ENCODE measurements at places on chromosomes 13 and 19. TPM values are rescaled to one million over a fixed set of nuclear protein-coding genes. Genes with fewer than 3 reads are reported as not detected.
A peak's percentile ranks its signal among the peaks of the same experiment; 100 is the strongest.

DNA sequence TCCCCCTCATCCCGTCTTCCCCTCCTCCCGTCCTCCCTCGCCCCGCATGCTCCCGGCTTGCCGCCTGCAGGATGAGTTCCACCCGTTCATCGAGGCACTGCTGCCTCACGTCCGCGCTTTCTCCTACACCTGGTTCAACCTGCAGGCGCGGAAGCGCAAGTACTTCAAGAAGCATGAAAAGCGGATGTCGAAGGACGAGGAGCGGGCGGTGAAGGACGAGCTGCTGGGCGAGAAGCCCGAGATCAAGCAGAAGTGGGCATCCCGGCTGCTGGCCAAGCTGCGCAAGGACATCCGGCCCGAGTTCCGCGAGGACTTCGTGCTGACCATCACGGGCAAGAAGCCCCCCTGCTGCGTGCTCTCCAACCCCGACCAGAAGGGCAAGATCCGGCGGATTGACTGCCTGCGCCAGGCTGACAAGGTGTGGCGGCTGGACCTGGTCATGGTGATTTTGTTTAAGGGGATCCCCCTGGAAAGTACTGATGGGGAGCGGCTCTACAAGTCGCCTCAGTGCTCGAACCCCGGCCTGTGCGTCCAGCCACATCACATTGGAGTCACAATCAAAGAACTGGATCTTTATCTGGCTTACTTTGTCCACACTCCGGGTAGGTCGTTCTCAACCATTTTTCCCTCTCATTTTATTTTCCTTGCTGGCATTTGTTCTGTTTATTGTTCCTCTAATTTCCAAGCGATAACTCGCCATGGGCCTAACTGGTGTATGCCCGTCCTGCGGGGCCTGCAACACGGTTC lies 29.8 kb downstream of the NFIX start:
- no peak for DNase-seq

DNA sequence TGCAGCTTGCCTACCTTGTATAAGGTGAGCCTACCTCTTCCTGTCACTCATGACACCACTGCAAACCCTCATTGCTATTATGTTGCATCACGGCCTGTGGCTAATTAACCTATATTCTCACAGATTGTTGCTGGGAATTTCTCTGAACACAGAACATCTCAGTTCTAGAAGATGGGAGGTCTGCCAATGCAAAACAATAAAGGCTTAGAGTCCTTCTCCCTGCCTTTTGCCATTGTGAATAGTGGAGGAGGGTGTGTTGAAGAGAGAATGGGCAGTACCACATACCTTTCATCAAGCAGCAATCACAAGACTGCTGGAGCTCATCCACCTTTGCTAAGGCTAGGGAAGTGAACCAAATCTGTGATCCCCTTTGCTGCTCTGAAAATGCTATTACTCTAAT lies 34.4 kb downstream of the WDFY2 start:
- DNase-seq = no peak

- DNase-seq = peak; percentile 79
Measured at GRCh38 chr19:19477705-19478383, 37.5 kb downstream of the TSSK6 start.

DNA sequence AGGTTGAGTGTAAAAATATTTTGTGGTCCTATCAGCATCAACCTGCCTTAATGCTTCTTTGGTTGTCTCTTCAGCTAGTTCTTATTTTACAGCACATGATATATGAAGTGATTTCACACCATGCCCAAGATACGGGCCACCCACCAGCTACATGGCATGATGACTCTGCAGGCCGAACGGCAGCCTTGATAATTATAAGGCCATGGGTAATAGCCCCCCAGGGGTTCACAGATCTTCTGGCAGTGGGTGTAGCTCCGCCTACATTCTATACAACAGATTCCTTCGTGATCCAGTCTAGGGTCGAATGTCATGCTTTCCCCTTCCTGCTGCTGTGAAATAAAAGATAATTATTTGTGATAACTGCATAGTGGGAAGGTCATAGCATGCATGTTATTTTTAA lies 36.1 kb downstream of the CNMD start:
- DNase-seq = no peak

Gene CDC37
- 84.3 TPM for total RNA-seq

GRCh38 chr19:1082928-1083816 lies 12.0 kb downstream of the POLR2E start:
- no peak for DNase-seq

DNA sequence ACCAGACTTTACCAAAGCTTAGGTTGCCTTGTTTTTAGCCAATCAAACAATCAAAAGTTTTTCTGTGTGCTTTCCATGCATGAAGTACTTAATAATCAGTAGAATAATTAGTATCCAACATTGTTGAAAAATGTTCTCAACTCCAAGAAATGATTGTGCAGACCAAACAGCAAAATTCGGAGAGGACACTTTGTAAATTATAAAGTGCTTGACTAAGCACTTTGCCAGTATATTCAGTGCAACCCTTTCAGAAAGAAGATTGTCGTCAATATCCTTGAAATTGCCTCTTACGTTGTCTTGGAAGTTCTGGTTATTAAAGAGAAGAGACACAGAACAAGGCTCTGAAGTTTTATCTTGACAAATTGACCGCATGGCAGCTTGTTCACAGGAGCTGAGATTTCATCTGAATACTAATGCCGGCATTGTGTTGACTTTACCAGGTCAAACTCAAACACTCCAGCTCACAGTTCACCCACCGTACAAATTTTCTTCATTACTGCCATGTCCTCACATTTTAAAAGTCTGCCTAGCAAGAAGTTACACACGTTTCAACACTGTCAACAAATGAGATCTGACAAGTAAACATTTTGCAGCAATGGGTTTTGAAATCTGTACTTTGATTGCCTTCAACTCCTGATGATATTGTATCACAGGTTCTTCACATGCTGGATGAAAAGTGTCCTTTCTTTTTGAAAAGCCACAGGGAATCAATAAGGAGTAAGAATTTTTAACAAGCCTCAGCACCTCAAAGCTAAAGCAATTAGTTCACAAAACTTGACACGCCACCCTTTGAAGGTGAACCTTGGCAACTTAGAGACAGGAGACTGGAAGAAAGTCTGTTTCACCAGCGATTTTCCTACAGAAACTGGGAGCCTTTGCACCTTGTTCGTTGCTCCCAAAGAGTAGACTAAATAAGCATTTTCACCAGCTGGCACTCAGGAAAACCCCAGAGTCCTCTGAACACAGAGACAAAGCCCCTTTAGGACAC lies 150.9 kb downstream of the RFC3 start:
- DNase-seq = peak; percentile 46

Gene CDX2
- total RNA-seq = not detected

Gene MIA
- not detected for total RNA-seq
